ENCODE measurements at places on chromosomes 5 and 9.

- no peak for DNase-seq
Measured at GRCh38 chr5:123936548-123936947, 424.6 kb downstream of the CSNK1G3 start.

GRCh38 chr5:100623719-100624118 lies 88.5 kb downstream of the FAM174A start:
- DNase-seq = peak; percentile 17

GRCh38 chr5:74384851-74385250 lies 255.7 kb downstream of the ENC1 start:
- no peak for DNase-seq

GRCh38 chr5:124315741-124316415 lies 430.6 kb downstream of the ZNF608 start:
- DNase-seq = peak; percentile 49

GRCh38 chr5:139768807-139769465 lies 26.7 kb upstream of the PSD2 start:
- no peak for DNase-seq

DNA sequence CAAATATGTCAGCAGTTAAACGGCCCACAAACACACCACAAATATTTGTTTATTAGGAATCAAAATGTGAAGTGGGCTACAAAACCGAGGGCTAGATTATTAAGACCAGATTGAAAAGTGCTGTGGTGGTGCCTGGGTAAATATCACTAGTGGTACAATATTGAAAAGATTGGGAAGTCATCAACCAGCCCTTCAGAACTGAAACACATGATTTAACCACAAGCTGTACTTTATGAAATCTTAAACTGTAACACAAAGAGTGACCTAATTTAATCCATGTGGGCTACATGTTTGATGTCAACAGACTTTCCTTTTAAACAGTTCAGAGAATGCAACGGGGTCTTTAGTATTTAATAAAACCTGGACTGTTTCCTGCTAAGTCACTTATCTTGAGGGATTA lies 182.3 kb downstream of the SPATA31D1 start:
- peak; percentile 88 for DNase-seq

DNA sequence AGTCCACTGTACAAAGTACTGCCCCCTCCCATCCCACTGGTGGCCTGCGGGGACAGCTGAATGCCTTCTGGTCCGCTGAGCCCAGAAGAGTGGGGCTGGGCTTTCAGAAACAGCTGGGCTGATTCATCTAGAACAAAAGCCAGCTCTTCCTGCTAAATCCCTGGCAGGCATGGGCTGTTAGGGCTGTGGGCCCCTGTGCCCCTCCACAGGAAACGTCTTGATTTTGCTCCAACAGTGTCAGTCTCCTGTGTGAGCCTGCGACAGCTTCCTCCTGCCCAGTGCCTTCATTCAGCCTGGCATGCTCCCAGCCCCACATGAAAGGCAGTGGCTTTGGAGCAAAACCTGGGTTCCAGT lies 6.9 kb upstream of the GSN start:
- DNase-seq = no peak

DNA sequence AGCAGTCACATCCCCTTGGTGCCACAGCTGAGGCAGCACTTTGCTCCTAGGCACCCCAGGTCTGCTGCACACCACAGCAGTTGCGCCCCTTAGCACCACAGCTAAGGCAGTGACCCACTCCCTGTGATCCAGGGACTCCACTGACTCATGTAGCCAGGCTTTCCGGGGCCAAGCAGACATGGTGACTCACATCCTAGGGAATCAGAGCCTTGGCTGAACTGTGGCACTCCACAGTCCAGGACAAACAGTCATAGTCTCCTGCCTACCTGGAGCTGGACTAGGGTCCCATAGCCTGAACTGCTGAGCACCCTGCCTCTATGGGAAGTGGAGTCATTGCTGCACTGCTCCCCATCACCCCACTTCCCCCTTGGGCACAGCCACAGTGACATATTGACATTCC lies 338.7 kb downstream of the NPR3 start:
- DNase-seq = peak; percentile 72

DNA sequence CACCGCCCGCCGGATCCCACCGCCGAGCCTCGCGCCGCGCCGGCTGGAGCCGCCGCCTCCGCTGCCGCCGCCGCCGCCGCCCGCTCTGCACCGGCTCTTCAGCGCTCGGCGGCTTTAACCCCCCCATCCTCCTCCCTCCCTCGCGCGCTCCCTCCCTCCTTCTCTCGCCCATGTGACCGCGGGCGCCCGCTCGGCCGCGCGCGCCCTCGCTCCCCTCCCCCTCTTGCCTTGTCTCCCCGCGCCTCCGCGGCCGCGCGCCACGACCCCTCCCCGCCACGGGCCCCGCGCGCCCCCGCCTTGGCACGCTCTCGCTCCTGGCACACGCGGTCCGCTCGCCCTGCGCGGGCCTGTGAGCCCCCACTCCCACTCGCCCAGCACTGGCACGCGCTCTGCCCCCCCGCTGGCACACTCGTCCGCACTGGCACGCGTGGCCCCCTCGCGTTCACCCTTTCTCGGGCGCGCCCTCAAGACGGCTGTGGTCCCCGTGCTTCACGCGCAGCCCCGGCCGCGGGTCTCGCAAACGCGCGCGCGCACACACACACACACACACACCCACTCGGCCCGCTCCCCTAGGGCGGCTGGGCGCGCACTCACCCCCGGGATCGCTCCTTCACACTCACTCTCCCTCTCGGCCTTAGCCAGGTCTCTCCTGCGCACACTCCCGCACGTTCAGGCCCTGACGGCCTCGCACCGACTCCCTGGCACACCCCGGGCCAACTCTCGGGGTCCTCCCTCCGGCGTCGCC lies at the start of gene CNTFR:
Gene CNTFR (minus strand): TSS at position 89 of the 745 bp plus-strand sequence. CDS start 20,743 bp downstream, outside the sequence.
- no peak for DNase-seq

DNA sequence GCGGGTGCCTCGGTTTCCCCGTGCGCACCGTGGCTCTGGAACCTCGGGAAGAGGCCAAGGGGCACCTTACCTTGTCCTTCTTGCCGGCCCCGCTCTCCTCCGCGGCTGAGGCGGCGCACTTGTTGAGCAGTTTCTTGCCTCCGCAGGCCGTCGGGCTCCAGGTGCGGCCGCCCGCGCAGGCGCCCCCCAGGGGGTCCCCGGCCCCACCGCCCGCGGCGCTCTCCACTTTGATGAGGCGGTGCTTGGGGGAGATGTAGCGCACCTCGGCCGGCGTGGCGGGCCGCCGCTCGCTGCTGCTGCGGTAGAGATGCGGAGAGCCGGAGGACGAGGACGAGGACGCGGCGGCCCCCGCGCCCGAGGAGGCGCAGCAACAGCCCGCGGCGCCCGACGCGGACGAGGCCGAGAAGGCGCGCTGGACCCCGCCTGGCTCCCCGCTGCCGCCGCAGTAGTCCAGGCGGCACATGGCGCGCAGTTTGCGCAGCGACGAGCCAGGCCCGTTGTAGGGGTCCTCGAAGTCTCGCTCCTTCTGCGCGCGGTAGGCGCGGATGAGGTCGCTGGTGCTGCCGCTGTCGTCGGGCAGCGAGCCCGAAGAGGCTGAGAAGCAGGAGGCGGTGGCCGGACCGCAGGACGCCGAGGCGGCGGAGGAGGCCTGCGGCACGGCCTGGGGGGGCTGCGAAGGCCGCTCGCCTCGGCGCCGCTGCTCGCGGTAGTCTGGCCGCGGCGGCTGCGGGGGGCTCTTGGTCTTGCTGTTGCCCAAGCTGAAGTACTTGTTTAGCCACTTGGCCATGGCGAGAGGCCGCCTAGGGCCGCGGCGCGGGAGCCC lies 957 bp downstream of the SHB start:
- no peak for DNase-seq

DNA sequence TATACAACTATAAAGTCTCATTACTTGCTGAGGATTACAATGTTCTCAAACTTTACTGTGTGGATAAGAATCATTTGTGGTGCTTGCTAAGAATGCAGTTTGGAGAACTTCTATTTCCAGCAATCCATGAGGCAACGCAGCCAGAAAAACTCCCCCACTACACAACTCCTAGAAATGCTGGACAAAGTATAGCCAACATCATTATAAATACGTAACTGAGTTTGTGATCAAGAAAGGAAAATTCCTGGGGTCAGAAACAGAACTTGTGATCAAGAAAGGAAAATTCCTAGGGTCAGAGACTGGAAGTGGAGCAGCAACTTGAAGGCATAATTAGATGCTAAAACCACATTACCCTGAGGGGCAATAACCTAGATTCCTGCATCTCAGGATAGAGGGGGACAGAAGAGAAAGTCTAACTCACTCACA lies 81.1 kb downstream of the MAT2B start:
- no peak for DNase-seq

GRCh38 chr9:131747352-131747751 lies 7.5 kb upstream of the RAPGEF1 start:
- DNase-seq = peak; percentile 75

Data from fibroblast of gingiva (primary cell).